Frontal cortex (tissue), 4 donors: ENCODE measurements at places on chromosomes 2 and 18. TPM values are rescaled to one million over a fixed set of nuclear protein-coding genes. Genes with fewer than 3 reads are reported as not detected.

Gene ERBB4
- 75.0 TPM for total RNA-seq

- no peak for DNase-seq
Observed at GRCh38 chr2:54903736-54904554, 146.3 kb downstream of the RTN4 start.

GRCh38 chr18:76380791-76381405 is 114.1 kb downstream of the ZNF516 start:
- no peak for DNase-seq

Gene ADCYAP1
- 7.3 TPM for total RNA-seq

DNA sequence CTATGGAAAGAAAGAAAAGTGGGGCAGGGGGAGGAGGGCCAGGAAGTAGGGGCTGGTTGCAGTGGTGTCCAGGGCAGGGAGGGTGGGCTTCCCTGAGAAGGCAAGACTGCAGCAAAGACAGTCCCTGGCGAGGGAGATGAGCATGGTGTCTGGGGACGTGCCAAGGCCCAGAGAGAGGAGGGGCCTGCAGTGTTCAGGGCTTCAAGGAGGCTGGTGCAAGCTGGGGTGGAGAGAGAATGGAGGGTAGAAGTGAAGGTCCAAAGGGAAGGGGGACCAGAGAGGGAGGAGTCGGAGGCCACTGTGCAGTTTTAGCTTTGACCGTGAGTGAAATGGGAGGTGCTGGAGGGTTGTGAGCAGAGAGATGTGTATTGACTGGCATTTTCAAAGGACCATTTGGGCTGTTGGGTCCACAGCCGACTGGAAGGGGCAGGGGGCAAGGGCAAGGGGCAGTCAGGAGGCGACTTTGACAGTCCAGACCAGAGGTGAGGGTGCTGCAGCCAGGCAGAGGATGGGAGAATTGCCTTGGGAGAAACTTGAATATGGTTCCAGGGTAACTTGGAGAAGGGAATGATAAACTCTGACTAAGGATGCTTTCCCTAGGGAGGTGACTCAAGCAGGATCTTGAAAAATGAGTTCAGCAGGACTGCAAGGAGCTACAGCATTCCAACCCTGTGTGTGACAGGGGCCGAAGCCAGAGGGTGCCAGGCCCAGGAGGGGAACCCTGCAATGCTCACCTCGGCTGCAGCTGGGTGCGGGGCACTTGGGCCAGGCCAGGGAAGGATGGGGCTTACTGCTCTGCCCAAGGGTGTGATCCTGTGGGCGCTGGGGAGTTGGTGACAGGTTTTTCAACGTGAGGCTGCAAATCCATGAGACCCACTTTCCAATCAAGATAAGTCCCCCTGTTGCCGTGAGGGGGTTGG is 177.1 kb upstream of the HAAO start:
- no peak for DNase-seq

GRCh38 chr2:120312860-120313694 is 32.9 kb upstream of the INHBB start:
- DNase-seq = peak; percentile 77

Gene ANKRD30B
- total RNA-seq = 3.3 TPM

DNA sequence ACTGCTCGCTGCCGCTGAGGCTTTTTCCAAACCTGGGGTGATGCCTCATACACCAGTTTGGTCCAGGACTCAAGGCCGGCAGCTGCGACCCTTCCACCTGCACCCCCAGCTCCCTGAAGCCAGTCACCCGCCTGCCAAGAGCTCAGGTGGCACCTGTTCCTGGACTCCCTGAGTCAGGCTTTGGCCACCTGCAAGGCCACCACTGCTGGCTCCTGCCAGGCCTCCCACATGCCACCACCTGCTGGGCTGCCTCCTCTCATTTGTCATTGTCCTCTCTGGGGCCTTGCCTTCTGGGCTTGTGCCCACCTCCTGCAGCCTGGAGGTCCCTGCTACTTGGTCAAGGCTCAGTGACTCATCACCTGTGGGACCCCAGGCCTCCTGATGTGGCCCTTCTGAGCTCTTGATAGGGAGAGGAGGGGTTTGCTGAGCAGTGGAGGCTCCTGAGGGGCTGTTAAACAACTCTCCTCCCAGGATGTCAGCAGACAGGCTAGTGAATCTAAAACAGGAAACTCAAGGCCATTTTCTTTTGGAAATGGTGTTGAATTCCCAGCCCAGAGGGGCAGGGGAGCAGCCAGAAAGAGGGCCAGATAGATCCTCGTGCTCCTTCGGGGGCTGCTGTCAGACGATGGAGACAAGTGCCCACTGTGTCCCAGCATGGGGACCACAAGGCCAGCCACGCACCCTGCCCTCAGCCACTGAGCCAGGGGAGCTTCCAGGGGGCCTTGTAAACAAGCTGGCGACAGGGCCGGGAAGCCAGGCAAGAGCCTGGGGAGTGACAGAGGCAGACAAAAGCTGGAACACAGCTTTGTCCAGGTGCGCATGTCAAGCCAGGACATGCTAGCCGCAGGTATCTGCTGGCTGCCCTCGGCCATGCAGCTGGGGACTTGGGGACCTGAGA is 416.8 kb downstream of the LRATD1 start:
- DNase-seq = no peak

Gene MEP1B
- 0.41 TPM for total RNA-seq

DNA sequence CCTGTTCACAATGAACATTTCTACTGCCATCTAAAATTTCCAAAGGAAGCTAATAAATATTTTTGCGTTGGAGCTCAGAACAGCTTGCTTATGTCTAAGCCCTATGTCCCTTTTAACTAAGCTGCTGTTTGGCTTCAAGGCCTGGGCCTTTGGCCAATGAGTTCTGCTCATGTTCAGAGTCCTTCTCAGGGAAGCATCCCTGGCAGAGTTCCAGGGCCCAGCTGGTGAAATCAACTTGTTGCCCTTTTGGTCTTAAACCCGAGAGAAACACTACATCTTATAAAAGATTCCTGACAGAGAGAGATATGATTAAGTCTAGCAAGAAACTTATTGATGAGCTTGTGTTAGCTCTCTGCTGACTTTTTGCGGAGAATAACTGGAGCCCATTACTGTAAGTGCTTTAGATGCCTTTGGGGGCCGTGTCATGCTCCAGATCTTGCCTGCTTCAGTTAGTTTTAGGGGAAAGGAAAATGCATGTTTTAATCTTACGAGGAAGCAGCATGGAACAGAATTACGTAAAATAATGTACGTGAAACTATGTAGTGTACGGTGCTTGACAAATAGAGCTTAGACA is 102.5 kb upstream of the NOSTRIN start:
- DNase-seq = peak; percentile 10

DNA sequence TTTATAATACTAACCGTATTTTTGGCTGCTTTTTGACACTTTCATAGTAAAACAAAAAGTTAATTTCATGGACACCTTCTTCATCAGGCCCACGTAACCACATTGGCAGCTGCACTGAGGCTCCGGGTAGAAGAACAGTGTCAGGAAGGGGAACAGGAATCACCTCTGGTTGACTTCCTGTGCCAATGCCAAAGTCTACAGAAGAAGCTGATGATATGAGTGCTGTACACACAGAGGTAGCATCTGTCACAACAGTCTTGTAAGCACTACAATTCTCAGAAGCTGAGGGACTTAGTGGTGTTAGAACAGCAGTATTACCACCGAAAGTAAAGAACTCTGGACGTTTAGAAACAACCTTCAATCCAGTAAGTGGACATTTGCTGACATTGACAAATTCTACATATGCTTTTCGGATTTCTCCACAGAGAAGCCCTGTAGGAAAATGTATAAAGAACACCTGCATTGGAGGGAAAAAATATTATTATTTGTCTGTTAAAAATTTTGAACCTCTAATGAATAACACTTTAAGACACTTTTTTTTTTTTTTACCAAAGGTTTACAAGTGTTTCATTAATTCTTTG is 85.3 kb downstream of the TRAPPC8 start:
- DNase-seq = no peak

Gene DNER
- total RNA-seq = 79.9 TPM

- DNase-seq = no peak
Observed at GRCh38 chr2:183967756-183968155, 630.6 kb upstream of the ZNF804A start.

- no peak for DNase-seq
Observed at GRCh38 chr18:73626859-73627258, 520.8 kb downstream of the FBXO15 start.

GRCh38 chr2:39156107-39156506 is 35.3 kb upstream of the SOS1 start:
- no peak for DNase-seq

DNA sequence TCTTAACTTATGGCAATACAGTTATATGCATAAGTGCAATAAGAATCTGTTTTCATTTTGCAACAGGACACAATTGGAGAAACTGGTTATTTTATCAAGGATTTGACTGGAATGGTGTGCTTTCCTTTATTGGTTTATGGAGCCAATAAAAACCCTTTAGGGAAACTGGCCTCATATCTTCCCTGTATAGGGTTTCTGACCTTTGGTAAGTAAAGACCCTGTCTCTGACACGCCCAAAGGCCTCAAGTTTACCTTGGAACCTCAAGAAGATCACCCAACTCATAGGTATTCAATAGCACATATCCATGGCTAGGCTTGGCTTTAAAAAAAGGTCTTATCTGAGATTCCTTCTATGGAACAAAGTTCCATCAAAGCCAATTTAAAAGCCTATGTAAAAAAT is 11.2 kb downstream of the HAAO start:
- DNase-seq = no peak

Gene OTX1
- total RNA-seq = 0.82 TPM

Gene GCKR
- 1.6 TPM for total RNA-seq

Gene PARD6G
- 9.4 TPM for total RNA-seq

Gene CHAC2
- total RNA-seq = 6.5 TPM

Gene SRD5A2
- total RNA-seq = not detected

DNA sequence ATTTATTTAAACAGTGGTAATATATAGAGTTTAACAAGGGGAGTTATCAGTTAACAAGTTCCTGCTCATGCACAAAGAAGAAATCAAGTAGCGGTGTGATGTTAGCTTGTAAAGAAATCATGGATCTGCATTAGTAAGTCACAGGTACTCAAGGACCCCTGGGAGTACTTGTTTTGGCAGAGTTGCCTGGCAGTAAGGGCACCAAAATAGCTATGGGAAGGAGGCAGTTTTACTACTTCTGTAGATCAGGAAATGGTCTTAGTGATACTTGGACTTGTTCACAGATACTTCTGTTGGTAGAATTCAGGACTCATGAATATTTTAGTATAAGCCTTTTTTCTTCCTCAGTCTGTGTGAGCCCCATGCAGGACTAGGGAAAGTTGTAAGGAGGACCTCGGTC is 107.3 kb upstream of the IL1R2 start:
- no peak for DNase-seq

GRCh38 chr18:62655520-62656219 is 59.7 kb upstream of the PHLPP1 start:
- no peak for DNase-seq

Gene SCN7A
- 1.6 TPM for total RNA-seq

DNA sequence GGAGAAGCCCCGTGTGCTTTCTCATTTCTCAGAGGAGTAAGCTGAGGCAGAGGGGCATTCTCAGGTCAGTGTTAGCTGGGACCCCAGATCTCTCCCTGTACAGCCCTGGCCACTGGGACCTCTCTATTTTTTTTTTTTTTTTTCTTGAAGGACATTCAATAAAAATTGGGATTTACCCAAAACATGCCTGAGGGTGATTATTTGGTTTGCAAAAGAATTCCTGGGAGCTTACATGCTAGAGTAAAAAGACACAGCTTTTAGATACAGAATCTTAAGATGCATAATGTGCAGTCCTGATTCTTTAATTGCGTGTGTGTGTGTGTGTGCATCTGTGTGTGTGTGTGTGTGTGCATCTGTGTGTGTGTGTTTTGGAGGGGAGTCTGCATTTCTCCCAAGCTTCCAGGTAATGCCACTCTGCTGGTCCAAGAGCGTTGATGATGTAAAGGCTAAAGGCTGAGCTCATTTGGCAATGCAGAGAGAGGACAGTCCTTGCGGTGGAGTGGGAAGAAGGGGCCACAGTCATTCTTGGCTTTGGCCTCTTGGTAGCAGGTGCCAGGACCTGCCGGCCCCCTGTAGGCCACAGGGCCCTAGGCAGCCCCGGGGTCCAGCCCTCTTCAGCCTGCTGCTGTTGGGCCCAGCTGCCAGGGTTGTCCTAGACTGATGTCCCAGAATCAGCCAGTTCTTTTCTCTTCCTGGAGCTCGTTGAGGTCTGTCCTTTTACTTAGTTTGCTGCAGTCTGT is 74.1 kb upstream of the MCFD2 start:
- no peak for DNase-seq

GRCh38 chr18:58258692-58259342 is 214.8 kb downstream of the NEDD4L start:
- DNase-seq = no peak

DNA sequence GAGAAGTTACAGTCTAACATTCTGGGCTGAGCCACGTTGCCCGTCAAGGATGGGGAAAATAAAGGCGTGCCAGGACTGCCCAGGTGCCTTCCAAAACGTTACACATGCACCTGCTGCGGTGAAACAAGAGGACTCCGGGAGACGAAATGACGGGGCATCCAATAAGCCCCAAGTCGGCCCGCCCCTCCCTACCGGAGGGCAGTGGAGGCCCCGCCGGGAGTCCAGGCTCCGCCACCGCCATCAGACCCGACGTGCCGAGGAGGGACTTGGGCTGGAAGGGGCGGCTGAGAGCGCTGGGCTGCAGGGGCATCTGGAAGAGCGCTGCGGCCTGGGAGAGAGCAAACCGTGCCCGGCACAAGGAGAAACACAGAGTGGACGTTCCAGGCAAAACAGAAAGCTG is 112.5 kb upstream of the GPC1 start:
- DNase-seq = no peak

GRCh38 chr2:144004742-144005141 is 515.2 kb downstream of the ZEB2 start:
- no peak for DNase-seq

GRCh38 chr18:27954226-27954625 is 222.7 kb downstream of the CDH2 start:
- no peak for DNase-seq

GRCh38 chr2:144288438-144288837 is 231.5 kb downstream of the ZEB2 start:
- DNase-seq = no peak

Gene TMEM247
- not detected for total RNA-seq

GRCh38 chr2:8477552-8478470 is 204.0 kb upstream of the ID2 start:
- DNase-seq = no peak

DNA sequence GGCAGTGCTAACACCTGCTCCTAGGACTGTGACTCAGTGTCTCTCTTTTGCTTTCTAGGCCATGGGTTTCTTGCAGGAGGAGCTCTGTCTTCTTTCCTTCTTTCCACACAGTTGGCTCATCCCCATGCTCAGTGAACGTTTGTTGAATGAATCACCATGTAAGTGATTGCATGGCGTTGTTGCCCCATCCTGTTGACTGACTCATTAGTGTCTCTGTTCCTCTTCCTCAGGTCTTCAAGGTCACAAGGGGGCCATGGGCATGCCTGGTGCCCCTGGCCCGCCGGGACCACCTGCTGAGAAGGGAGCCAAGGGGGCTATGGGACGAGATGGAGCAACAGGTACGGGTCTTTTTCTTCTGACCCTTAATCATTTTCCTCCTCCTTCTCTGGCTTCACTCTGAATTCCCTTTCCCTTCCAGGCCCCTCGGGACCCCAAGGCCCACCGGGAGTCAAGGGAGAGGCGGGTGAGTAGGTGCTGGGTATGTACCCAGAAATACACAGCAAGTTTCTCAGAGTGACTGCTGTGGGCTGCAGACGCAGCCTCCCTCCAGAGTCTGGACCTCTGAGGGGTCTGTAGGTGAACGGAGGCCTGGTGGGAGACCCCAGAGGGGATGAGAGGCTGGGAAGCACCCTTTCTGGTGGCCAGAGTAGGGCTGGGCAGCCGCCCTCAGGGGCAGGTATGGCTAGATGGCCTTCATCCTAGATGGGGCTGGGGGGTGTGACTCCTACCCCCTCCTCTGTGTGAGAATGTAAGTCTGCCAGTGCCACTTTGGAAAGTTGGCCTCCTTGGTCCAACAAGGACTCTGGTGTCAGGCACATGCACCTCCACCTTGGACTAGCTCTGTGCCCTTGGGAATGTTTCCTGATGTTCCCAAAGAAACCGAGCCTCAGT is 32.4 kb downstream of the MARCO start:
- DNase-seq = no peak
